ENCODE measurements at places on chromosomes 2 and 18.

DNA sequence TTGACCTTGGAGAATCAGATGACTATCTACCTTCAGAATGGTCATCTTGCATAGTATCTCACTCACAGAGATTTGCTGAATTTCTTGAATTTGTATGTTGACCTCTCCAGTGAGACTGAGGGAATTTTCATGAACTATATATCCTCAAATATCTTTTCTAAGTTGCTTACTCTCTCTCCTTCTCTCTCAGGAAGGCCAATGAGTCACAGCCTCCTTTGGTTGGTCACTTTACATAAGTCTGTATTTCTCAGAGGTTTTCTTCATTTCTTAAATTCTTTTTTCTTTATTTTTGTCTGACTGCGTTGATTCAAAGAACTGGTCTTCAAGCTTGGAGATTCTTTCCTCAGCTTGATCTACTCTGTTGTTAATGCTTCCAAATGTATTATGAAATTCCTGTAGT, 51.7 kb downstream of the VIT start:
- no peak for DNase-seq

DNA sequence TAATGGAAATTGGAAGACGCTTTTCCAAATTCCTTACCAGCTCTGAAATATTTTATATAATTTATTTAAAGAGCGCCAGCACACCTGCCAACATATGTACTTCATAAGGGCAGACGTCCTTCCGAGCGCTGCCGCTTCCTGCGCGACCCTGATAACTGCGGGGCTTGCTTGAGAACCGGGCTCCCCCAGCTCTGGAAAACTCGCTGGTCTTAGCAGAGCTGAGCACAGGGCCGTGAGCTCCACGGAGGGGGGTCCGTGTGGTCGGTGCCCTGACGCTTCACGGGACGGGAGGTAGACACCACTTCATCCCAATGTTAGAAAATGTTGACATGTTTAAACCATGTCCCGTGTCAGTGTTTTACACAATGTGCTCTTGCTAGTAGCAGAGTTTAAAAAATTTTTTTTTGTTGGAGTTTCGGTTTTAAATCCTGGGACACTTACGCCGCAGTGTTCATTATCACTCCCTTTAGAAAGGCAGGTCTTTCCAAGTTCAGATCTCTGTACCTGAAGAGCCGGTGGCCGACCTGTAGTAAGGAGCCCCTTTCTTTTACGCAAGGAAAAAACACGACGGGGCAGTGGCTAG, 1.6 kb downstream of the NFATC1 start:
- DNase-seq, result no peak

- peak; percentile 27 for DNase-seq
Observed at GRCh38 chr2:177724398-177725287, 332.1 kb downstream of the AGPS start.

DNA sequence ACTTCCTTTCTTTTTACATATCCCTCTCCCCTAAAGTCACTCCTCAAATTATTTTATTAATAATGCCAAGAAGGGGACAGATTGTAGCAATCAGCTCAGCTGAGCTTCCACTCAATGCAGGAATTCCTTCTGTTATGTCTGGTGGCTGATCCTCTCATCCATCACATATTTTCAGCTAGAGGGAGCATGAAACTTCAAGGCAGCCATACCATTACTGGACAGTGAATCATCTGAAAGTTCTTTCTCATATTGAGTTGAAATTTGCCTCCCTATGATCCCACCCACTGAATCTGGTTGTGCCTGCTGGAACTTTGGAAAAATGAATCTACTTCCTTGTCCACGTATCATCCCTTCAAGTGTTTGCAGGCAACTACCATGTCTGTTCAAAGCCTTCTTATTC, 11.2 kb downstream of the ZNF385B start:
- DNase-seq, result no peak

- DNase-seq, result no peak
Observed at GRCh38 chr2:240622060-240622411, 3.2 kb upstream of the GPR35 start.

GRCh38 chr2:48248251-48248933, 281.6 kb upstream of the STON1 start:
- peak; percentile 60 for DNase-seq

DNA sequence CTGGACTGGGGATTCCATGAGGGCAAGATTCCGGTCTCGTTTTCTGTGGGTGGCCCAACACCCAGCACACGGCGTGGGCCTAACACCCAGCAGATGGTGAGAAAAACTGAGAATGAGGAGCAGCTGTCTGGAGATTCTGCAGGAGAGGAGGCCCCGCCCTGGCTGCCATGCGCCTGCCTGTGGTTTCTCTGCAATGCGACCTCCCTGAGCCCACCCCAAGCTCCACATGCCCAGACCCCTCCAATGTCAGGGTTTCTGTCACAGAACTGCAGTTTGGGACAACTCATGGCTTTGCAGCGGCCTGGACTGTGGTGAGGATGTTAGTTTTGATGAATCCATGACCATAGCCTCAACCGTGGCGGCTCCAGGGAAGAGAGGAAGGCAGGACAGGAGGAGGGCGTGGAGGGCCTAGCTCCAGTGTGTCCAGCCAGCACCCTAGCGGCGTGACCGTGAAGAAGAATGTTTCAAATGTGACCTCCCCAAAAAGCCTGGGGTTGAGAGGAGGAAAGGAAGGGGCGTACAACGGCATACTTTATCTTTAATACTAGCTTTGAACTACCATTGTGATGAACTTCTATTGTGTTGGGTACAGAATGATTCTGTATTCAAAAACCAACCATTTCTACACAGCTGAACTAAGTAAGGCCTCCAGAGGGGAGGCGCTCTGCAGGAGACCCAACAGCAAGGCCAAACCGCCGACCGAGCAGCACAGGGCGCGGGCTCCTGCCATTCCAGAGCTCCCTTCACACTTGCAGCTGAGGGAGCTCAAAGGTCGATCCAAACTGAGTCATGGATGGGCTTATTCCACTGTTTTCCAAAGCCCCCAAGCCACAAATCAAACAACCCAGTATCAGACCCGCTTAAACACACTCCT, 3.4 kb downstream of the PXDN start:
- DNase-seq, result no peak

DNA sequence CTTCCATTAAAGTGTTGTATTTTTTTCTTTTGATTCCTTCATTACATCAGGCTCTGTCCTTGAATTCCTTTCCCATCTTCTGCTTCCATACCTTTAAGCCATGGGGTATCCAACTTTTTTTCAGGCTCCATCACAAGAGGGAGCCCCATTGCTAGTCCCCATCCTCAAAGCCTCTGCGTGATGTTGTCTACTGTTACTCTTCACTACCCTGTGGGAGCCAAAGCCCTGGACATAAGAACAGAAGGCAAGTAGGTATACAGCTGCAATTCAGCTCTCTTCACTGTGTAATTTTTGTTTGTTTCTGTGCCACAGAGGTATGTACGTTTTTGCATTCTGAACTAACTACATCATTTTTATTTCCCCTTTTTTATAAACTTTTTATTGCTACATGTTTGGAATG, 36.6 kb upstream of the CCNYL1 start:
- DNase-seq, result no peak

DNA sequence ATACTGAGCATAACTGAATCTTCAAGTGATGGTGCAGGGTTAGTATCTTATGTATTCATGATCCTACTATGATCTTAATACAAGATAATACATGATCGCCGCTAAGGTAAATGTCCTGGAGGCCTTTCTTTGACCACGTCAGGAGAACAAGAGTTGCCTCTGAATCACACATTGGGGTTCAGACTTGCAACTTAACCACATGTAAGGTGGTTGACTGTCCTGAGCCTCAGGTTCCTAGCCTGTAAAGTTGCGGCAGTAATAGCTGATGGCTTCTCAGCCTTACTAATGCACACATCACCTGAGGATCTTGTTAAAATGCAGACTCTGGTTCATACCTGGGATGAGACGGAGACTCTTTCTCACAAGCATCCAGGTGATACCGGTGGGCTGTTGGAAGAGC, 112.5 kb downstream of the MGAT5 start:
- DNase-seq, result no peak

GRCh38 chr2:80303909-80304837, at the start of gene LRRTM1:
TSS of gene LRRTM1 (minus strand) at chr2:80304752. CDS start at chr2:80303819, 933 bp downstream.
- DNase-seq, result no peak

DNA sequence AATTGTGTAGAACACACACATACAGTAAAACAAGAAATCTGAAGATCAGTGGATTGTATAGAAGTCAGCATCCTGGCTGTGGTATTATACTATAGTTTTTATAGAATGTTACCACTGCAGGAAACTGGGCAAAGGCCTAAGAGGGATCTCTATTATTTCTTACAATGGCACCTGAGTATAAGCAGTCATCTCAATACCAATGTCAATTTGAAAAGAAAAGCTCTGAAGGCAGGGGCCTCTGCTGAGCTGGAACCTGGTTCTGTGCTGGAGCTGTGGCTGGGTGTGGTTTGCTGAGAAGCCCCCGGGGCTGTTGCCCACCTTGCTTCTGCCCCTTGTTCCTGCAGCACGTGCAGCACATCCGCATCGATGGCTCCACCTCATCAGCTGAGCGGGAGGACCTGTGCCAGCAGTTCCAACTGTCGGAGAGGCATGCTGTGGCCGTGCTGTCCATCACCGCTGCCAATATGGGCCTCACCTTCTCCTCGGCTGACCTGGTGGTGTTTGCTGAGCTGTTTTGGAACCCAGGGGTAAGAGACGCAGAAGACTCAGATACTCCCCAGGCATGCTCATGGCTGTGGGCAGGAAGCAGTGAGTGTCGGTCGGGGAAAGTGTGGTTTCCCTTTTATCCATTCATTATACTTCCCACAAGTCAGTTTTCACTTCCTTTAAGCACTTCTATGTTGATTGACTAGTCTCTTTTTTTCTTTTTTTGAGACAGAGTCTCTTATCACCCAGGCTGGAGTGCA, 23.5 kb upstream of the RPL37A start:
- DNase-seq, result no peak

- no peak for DNase-seq
Observed at GRCh38 chr2:110170102-110170501, 34.7 kb downstream of the NPHP1 start.

DNA sequence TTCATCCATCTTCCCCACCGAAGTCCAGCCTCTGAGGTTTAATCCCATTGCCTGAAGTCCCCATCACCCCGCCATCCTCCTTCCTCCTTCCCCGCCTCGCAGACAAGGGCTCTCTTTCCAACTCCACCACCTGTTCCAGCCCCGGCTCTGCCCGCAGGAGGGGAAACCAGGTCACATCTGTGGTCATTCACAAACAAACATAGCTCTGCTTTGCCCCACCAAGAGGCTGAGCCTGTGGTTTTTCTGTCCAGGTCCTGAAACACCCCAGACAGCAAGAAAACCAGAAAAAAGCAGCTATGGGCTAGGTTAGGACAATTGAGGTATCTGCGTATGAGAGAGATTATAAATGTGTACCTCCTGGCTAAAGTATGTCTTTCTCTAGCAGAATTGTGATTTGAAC, 144.7 kb downstream of the GLI2 start:
- no peak for DNase-seq
